Pulmonary artery endothelial cell (primary cell): ENCODE measurements at places on chromosomes 5 and 9. TPM values are rescaled to one million over a fixed set of nuclear protein-coding genes. Genes with fewer than 3 reads are reported as not detected.

The PAIP1 gene
- total RNA-seq = 85.5 and 97.8 TPM in 2 replicates

- DNase-seq = no peak
Measured at GRCh38 chr9:107112707-107113243, 170.3 kb upstream of the RAD23B start.

- no peak for DNase-seq
Measured at GRCh38 chr5:54608423-54609085, 91.0 kb downstream of the SNX18 start.

The CER1 gene
- total RNA-seq = not detected in 2 replicates

GRCh38 chr5:68261169-68261568, 45.6 kb downstream of the PIK3R1 start:
- DNase-seq = no peak

GRCh38 chr5:100520348-100520747, 14.8 kb upstream of the FAM174A start:
- no peak for DNase-seq

The C9orf43 gene
- 0.35 and 0.46 TPM in 2 replicates for total RNA-seq

- no peak for DNase-seq
Measured at GRCh38 chr5:130545291-130545690, 619.8 kb downstream of the HINT1 start.

The HMCN2 gene
- under 0.01 TPM in 2 replicates for total RNA-seq

GRCh38 chr9:13823026-13823425, 490.9 kb downstream of the NFIB start:
- no peak for DNase-seq

The EIF4E1B gene
- not detected in 2 replicates for total RNA-seq

The LECT2 gene
- total RNA-seq = not detected in 2 replicates
